ENCODE measurements at places on chromosomes 1 and 21.

GRCh38 chr1:184160236-184160635 lies 108.7 kb downstream of the TSEN15 start:
- DNase-seq: no peak

DNA sequence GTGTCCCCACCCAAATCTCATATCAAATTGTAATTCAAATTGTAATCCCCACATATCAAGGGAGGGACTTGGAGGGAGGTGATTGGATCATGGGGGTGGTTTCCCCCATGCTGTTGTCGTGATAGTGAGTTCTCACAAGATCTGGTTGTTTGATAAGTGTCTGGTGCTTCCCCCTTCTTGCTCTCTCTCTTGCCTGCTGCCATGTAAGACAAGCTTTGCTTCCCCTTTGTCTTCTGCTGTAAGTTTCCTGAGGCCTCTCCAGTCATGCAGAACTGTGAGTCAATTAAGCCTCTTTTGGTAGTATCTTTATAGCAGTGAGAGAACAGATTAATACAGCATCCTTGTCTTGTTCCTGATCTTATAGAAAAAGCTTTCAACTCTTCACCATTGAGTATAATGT lies 6.5 kb upstream of the LRRC39 start:
- no peak for DNase-seq

DNA sequence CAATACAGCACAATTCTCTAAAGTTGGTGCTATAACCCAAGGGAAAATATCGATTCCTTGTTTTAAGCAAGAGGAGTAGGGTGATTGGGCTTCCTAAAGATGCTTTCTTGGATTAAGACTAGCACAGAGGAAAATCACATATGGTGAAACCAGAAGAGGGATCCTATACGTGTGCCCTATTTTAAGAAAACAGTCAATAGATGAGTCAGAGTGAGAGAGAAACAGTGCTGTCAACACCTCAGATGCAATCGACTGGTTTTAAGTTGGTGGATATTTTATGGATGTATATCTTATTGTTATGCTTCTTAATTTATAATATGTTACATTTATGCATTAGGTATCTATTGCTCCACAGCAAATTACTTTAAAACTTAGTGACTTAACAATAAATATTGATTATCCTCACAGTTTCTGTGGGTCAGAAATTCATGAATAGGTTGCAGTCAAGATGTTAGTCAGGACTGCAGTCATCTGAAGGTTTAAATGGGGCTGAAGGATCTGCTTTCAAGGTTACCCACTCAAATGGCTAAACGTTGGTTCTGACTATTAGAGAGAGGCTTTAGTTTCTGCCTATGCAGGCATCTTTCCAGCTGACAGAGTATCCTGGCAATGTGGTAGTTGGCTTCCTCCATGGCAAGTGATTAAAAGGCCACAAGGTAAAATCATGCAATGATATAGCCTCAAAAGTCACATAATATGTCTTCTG lies 61.6 kb upstream of the DEPDC1 start:
- DNase-seq: no peak

DNA sequence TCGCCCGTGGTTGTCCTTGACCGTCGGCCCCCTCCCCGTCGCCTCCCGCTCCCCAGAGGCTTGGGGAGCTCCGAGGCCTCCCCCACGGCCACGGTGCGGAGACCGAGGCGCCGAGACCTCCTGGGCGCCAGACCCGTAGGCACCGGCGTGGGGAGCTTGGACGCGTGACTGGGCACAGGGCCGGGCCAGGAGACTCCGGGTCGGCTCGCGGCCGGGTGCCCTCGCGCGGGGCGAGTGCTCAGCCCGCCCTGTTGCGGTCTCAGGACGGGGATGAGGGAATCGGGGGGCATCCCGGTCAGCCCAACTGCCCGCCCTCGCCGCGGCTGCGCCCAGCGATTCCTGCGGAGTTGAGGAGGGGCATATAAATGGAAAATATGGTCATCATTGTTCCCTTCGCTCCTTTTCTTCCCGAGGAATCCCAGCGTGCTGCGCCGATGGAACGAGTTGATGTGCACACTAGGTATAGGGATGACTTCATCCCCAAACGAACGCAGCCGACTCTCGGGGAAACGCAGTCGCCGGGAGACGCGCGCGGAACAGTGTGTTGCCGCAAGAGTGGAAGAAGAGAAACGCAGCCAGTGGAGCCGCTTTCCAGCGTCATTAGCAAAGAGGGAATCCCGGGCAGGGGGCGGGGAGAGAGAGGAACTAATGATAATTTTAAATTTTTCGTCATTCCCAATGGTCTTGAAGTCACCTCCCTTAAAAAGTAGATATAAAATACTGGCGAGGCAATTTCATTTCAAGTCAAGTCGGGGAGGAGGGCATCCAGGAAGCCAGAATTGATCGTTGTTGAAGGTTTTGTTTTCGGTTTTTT lies 747 bp upstream of the ENAH start:
- DNase-seq: peak; percentile 4

GRCh38 chr1:208475449-208475848 lies 231.3 kb upstream of the PLXNA2 start:
- DNase-seq: no peak

DNA sequence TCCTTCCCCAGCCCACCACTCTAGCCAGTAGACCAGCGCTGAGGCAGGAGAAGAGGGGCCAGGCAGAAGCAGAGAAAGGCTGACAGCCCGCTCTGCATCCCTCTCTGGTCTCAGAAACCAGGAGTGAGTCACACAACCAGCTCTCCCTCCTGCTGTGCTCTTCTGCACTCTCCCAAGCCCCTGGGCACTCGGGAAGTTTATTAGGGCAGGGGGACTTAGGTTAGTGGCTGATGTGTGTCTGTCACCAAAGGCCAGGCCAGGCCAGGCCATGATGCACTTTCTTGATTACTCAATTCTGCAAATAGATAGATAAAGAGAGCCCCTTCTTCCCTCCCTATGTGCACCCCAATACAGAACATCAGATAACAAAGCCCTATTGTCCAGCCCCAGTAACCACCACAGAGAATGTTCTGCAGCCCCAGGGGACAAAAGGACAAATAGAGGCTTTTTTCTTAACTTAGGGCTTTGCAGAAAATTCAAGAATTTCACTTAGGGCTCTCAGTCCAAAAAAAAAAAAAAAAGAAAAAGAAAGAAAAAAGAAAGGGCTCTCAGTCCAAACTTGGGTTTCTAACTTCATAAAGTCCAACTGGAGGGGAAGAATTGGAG lies 52.9 kb upstream of the CNTN2 start:
- no peak for DNase-seq

DNA sequence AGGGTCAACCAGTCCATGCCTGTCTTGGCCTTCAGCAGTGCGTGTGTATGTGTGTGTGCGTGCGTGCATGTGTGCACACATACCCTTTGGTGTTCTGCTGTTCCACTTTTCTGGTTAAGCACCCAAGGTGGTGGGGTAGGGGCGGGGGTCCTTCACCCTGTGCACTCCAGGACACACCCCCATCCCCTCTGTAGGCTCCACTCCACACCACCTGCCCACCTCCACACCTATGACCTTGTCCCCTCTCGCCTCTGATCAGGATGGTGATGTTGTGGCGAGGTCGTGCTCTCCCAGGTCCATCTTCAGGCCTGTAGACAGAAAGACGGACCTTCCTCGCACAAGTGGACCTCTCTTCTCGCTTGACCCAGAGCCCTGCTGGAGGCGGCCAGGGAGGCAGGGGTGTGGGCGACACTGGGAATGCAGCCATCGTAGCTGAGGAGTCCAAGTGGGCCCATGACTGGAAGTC lies 44.6 kb downstream of the WDR4 start:
- no peak for DNase-seq

DNA sequence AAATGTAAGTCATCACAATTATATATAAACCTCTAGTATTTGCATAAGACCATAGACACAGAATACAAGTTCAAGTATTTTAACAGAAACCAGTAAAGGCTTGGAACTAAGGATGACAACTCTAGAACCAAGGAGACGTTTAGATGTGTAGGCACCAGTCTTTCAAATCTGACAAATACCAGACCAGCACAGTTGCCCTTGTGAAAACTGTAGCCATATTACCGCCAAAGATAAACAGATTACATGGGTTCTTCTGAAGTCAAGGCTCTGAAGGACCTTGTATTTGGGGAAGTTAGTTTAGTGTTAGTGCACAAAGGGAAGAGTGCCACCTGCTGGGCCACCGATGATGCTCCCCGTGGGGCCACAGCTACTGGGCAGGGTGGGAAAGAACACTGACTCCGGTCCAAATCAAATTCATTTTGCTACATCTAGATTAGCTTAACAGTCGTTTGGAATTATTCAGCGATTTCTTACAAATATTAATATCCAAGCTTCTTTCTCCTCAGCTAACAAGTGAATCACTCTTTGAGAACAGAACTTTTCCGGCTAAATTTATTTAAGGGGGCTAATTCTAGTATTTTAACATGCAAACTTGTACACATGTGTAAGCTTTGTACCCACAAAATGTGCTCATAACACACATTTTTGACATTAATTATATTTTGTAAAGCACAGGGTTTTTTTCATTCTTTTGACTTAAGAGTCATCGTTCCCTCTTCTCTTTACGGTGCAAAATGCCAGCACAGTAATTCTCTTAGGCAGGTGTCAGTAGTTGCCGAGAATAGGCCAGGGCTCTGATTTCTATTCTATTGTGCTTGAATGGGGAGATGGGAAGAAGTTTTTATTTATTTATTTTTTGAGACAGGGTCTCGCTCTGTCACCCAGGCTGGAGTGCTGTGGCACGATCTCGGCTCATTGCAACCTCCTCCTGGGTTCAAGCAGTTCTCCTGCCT lies 8.0 kb upstream of the NIBAN1 start:
- DNase-seq: peak; percentile 65

GRCh38 chr1:150484431-150484830 lies 2.8 kb upstream of the TARS2 start:
- DNase-seq: no peak

DNA sequence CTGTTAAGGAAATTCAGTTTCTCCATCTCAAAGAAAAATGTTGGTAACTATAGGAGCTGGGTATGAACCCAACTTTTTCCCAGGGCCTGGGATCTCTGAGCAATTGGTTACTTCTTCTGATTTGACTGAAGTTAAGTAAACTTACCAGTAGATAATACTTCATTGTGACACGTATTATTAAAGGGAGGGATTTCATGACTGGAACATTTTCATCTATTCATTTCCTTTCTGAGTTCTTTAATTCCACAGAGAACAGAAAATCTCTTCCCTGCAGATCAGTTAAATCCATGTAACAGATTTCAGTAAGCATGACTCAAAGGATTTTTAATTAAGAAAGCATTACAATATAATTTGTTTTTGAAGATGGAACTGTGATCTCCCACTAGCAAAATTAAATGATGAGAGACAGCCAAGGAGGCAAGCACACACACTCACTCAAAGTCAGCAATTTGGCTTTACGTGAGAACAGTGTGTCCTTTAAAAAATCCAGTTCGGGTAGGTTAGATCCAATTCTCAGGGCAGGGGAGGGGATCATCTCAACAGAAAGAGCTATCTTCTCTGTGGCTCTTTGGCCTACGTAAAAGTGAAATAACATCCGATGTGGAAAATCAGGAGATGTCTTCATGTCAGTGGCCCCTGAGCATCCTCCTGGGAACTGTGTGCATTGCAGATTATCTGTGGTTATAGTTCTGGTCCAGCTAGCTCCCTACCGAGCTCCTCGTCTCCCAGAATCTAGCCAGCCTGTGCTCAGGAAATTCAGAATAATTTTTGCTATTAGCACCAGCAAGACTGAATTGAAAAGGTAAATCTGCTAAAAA lies 10.8 kb upstream of the MYOC start:
- no peak for DNase-seq

Data from activated T-helper 9 cell treated with anti-CD3 and anti-CD28 coated beads, Interleukin-2, amount 50 U/mL, for 16 hours (primary cell).